Adrenal gland (tissue), 19 donors: ENCODE measurements at places on chromosomes 3 and 15. TPM values are rescaled to one million over a fixed set of nuclear protein-coding genes. Genes with fewer than 3 reads are reported as not detected.
A peak's percentile ranks its signal among the peaks of the same experiment; 100 is the strongest.

GRCh38 chr3:111915905-111916304, 56.8 kb downstream of the PHLDB2 start:
- no peak overlapping the region for H3K27ac ChIP-seq
- H3K4me3 ChIP-seq = no peak overlapping the region
- no peaks in the 10 kb centered on the region for H3K27me3 ChIP-seq
- H3K36me3 ChIP-seq = no peaks in the 10 kb centered on the region
- H3K4me1 ChIP-seq = peaks cover 1% of the 10 kb centered on the region

GRCh38 chr3:148510116-148510515, 187.6 kb upstream of the AGTR1 start:
- H3K4me1 ChIP-seq = no peaks in the 10 kb centered on the region
- H3K27ac ChIP-seq = no peak overlapping the region
- no peak for DNase-seq

DNA sequence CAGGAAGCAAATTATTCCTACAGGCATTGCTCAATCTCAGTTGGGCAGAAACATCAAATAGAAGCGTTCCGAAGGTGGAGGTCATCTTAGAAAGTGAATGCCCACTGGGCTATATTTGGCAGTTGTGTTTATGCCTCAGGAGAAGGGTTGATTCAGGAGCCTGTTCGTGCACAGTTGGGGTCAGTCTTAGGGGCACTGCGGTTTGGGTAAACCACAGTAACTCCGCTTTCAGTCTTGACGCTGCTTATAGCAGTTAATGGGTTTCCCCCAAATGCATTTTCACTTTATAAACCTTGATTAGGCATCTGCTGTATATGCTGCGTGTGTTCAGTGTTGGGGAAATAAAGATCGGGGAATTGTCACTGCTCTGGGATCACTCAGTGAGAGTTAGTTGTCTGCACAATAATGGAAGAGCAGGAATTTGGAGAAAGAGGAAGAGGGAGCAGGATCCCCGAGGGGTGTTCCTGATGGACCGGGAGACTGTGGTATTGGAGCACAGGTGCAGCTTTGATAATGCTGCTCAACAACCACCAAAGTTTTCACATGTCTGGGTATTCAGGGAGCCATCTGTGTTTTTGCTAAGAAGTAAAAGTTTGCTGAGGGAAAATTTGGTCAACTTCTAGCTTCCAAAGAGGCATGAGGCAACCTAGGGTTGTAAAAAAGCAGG, 124.3 kb upstream of the EIF1B start:
- H3K36me3 ChIP-seq = no peaks in the 10 kb centered on the region
- no peak overlapping the region for H3K27ac ChIP-seq
- H3K27me3 ChIP-seq = no peaks in the 10 kb centered on the region
- no peak overlapping the region for H3K4me3 ChIP-seq
- H3K4me1 ChIP-seq = no peaks in the 10 kb centered on the region

SLC6A1 gene
- total RNA-seq = 0.06 TPM

APOD gene
- total RNA-seq = 10.9 TPM

DNA sequence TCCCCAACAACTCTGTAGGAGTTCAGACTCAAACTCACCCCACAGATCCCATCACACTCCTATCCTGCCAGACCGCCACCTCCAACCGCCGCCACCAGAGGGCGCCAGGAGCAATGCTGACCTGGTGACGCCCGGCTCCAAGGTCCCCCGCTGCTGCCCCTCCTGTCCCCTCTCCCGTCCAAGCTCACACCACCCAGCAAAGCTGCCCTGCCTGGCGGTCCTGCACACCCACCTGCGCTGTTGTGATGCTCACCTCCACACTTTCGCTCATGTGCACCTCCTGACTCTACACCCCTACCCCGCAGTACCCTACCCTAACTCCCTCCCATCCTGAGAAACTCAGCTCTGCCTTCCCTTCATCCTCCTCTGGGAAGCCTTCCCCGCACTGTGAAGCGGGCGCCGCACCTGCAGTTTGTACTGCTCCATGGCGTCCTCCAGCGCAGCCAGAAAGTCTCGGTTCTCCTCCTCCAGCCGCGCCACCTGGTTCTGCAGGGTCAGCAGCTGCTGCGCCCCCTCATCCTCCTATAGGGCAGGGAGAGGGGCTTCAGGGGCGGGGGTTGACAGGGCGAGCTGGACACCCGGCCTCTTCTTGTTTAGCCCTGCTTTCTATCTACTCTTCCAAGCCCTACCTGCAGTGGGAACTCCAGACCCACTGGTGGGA, 7.9 kb downstream of the KIF7 start:
- no peaks in the 10 kb centered on the region for H3K36me3 ChIP-seq
- no peaks in the 10 kb centered on the region for H3K4me1 ChIP-seq
- H3K27me3 ChIP-seq = no peaks in the 10 kb centered on the region
- H3K27ac ChIP-seq = no peak overlapping the region
- DNase-seq = peak; percentile 88

CIP2A gene
- 16.6 TPM for total RNA-seq

- no peak for DNase-seq
- no peaks in the 10 kb centered on the region for H3K36me3 ChIP-seq
- no peak overlapping the region for H3K4me3 ChIP-seq
- peaks cover 16% of the 10 kb centered on the region for H3K4me1 ChIP-seq
- H3K27ac ChIP-seq = no peak overlapping the region
- H3K27me3 ChIP-seq = no peaks in the 10 kb centered on the region
Observed at GRCh38 chr3:130905551-130905950, 11.7 kb downstream of the ATP2C1 start.

LMOD3 gene
- not detected for total RNA-seq

DNAH12 gene
- total RNA-seq = 0.83 TPM

TMC3 gene
- total RNA-seq = not detected

CNTN6 gene
- total RNA-seq = 14.7 TPM
